ENCODE measurements at places on chromosomes 12 and 14.

DNA sequence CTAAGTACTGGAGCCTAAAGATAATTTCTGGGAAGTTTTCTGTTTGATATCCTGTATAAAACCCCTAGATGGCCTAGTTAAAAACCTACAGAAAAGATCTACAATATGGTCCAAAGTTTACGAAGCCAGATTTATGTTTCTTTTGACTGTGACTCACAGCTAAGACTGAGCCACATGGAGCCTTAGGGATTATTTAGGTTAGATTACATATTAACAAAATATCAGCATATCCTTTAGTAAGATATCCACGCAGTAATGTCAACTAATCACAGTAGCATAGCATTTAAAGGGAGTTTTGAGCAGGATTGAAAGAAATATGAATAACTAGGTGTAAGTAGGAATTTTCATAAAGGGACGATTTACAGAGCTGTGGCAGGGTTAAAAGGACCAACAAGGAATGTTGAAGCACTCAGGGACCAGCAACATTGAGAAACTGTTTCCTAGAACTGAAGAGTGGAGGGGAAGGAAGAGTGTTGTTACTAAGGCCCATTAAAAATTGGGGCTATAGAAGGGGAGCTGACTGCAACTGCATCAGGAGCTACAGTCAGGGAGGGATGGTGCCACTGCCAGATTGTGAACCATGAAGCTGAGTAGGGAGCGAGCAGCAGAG lies 155.5 kb downstream of the DACT1 start:
- no peak overlapping the region for H3K27ac ChIP-seq
- no peak for DNase-seq
- H3K4me1 ChIP-seq = no peaks in the 10 kb centered on the region
- no peaks in the 10 kb centered on the region for H3K36me3 ChIP-seq

DNA sequence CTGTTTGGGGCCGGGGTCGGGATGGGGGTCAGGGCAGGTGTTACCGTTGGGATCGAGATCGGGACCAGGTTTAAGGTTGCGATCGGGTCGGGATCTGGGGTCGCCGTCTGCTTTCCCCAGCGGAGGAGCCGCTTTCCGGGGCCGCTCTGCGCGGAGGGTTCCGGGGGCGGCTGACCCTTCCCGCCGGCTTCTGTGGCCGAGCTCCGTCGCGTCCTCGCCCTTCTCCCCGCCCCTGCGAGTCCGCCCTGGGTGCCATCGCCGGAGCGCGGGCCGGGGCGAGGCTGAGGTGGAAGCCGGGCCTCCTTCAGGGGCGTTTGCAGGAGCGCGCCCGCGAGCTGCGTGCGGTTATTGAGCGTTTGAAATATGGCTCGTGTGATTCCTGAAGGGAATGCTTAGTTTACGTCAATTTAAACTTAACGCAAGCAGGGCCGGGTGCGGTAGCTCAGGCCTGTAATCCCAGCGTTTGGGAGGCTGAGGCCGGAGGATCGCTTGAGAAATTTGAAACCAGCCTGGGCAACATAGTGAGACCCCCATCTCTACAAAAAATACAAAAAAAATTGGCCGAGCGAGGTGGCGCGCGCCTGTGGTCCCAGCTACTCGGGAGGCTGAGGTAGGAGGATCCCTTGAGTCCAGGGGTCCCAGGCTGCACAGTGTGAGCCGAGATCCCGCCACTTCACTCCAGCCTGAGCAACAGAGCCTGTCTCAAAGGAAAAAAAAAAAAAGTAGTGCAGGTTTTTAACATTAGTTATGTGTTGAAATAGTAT lies 620 bp downstream of the PGAM5 start:
- H3K27me3 ChIP-seq = no peaks in the 10 kb centered on the region
- DNase-seq = peak; percentile 79
- H3K4me3 ChIP-seq = peak overlapping the region; percentile 88
- H3K36me3 ChIP-seq = no peaks in the 10 kb centered on the region

GRCh38 chr14:100320157-100320856 lies 2.8 kb upstream of the SLC25A47 start:
- H3K36me3 ChIP-seq = no peaks in the 10 kb centered on the region
- no peak for DNase-seq
- no peaks in the 10 kb centered on the region for H3K4me1 ChIP-seq

DNA sequence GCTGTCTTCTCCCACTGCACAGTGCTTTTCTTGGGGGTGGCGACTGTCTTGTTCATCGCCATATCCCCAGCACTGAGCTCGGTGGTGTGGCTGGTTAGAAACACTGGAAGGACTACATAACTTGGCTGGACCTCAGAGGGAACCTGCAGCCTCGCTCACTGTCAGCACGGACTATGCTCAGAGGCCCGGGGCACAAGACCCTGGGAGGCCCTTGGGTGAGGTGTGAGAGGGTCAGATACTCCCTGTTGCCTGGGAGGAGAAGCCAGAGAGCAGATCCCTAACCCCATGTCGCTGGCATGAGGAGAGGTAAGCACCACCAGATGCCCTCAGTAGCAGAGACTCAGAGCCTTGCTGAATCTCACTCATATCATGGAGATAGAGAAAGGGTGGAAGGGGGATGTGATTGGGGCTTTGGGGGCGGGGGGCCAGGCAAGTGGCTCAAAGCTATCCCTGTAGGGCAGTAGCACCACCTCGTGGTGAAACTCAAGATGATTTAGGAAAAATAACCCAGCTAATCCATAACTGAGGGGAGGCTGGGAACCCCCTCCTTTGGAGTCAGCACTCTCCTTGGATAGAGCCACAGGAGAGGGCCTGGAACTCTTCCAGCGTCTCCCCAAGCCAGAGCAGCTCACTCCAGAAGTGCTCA lies 18.7 kb upstream of the HDAC7 start:
- no peak for DNase-seq
- no peaks in the 10 kb centered on the region for H3K36me3 ChIP-seq
- H3K4me3 ChIP-seq = no peak overlapping the region
- no peaks in the 10 kb centered on the region for H3K4me1 ChIP-seq
- no peak overlapping the region for H3K27ac ChIP-seq

DNA sequence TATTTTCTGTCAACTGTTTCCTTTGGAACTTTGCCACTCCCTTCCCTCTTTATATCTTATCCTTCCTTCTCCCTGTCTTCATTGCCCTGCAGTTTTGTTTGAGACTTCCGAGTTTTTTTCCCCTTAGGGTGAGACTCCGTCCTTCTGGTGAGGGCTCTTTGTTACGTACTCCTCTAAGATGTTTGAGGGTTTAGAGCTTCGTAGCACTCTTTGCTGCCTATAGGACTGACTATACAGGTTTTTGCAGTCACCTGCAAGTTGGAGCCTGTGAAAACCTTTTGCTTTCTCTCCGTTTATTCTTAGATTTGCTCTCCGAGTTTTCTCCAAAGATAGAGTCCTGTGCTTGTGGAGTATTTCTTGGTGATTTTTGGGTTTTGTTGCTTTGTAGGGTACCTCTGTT lies 41.7 kb upstream of the MYRFL start:
- H3K27me3 ChIP-seq = no peaks in the 10 kb centered on the region
- H3K4me3 ChIP-seq = no peak overlapping the region
- no peak overlapping the region for H3K27ac ChIP-seq
- H3K36me3 ChIP-seq = peaks cover 13% of the 10 kb centered on the region

DNA sequence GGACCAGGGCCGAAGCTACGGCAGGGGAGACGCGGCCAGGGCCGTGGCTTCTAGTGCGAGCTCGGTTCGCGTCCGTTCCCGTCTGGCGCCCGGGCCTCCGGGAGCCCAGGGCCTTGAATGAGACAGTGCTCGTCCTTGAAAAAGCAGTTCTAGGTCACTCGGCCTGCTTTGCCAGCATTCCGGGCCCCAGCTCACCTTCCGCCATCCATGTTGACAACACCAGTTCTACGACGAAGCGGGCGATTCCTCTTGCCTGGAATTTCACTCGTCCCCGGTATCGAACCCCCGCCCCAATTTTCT lies 4.5 kb downstream of the OR10AD1 start:
- peaks cover 3% of the 10 kb centered on the region for H3K4me1 ChIP-seq
- H3K36me3 ChIP-seq = no peaks in the 10 kb centered on the region
- DNase-seq = peak; percentile 82
- H3K27ac ChIP-seq = peak overlapping the region; percentile 98
- H3K4me3 ChIP-seq = peak overlapping the region; percentile 73

DNA sequence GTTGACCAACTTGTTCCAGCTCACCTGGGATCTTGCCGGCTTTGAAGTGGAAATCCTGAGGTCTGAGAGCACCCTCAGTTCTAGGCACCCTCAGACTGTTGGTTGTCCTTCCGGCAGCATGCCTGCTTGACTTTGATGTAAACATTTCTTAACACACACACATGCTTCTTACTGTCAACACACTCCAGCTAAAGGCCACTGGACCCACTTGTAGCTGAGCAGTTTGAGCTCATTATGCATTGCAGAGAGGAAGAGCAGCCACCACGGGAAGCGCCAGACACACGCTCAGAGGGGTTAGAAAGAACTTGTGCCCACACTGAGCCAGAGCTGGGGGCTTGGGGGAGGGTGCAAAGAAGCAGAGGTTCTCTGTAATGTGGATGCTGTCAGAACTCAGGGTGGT lies 55.8 kb downstream of the TNFAIP2 start:
- no peaks in the 10 kb centered on the region for H3K27me3 ChIP-seq
- H3K36me3 ChIP-seq = no peaks in the 10 kb centered on the region
- no peaks in the 10 kb centered on the region for H3K4me1 ChIP-seq
- no peak overlapping the region for H3K27ac ChIP-seq
- no peak for DNase-seq

DNA sequence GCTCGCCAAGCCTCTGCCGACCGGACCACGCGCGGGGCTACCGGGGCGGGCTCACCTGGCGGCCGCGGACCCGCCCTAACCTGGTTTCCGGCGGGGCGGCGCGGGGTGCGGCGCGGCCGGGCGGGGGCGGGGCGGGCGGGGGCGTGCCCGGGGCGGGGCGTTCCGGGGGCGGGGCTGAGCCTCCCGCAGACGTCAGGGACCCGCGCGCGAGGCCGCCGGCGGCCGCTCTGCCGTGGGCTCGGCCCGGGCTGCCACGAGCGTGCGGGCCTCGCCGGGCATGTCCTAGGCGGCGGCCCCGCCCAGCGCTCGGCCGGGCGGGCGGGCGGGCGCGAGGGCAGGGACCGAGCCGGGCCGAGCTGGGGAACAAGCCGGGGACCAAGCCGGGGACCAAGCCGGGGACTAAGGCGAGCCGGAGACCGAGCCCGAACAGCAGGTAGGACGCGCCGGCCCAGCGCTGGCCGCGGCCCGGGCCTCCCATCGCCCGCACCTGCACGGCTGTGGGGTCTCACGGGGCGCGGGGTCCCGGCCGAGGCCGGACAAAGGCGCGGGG lies at the start of gene CEP170B:
Gene CEP170B (plus strand): TSS at position 188 of the 550 bp plus-strand sequence. CDS start 3,183 bp downstream, outside the sequence.
- H3K4me1 ChIP-seq = peaks cover 4% of the 10 kb centered on the region
- H3K36me3 ChIP-seq = no peaks in the 10 kb centered on the region
- no peaks in the 10 kb centered on the region for H3K27me3 ChIP-seq
- H3K27ac ChIP-seq = no peak within 1 kb of the TSS
- H3K4me3 ChIP-seq = peak within 1 kb of the TSS; percentile 79
- DNase-seq = peak; percentile 53

DNA sequence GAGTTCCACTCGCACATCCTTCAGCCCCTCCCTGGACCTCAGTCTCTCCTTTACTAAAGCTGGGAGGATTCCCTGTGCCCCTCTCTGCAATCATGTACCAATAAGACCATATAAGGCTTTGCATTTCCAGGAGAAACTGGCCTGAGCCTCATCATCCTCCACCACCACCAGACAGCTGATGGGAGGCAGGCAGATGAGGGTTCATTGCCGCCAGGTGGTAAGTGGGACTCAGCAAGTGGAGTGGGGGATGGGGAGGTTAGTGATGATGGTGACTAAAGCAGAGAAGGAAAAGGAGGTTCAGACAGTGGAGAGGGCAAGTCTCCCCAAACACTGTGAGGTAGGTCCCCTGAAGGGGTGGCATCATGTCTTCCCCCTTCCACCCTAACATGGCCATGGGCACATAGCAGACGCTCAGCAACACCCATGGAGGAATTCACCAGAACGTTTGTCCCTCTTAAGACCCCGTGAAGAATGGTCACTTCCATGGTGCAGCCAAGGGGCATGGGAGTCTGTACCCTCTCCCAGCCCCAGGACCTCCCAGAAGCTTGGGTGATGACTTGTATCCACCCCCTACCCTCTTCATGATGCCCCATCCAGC lies 4.5 kb upstream of the TNFRSF1A start:
- H3K27me3 ChIP-seq = no peaks in the 10 kb centered on the region
- H3K4me3 ChIP-seq = no peak overlapping the region
- H3K27ac ChIP-seq = peak overlapping the region; percentile 53
- DNase-seq = no peak
- no peaks in the 10 kb centered on the region for H3K36me3 ChIP-seq
- H3K4me1 ChIP-seq = peaks cover 3% of the 10 kb centered on the region

DNA sequence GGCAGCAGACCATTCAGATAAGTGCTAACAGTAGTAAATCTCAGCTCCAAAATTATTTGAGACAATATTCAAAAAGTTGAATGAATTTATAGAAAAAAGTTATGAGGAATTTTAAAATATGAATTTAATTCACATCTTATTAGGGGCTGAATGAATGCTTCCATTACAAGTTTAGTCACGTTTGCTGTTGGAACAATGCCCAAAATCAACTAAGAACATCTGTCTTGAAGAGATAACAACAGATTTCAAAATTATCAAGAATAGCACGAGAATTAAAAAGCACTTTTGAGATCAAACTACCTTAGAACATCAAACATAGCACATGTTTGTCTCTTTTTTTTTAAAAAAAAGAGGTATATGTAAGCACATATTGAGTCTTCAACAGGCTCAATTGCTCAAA lies 115.4 kb upstream of the PPFIA2 start:
- H3K4me1 ChIP-seq = no peaks in the 10 kb centered on the region
- DNase-seq = no peak
- no peaks in the 10 kb centered on the region for H3K27me3 ChIP-seq
- H3K4me3 ChIP-seq = no peak overlapping the region
- H3K27ac ChIP-seq = no peak overlapping the region
- H3K36me3 ChIP-seq = no peaks in the 10 kb centered on the region

DNA sequence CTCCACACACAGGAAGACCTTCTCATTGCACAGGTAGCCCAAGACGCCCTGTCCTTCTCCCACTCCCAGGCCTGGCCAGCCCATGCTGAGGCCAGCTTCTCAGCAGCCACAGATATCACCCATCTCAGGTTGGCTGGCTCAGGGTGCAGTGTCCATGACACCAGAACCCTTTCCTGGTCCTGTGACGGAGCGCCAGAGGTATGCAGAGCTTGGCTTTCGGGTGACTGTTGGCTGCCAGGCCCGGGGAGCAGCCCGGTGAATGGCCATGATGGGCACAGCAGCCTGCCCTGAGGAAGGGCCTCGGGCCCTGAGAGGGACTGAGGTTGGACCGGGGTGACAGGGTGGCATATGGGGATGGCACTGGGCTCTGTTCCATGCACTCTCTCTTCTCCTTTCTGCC lies 173.4 kb downstream of the TSPAN9 start:
- no peak overlapping the region for H3K4me3 ChIP-seq
- no peaks in the 10 kb centered on the region for H3K36me3 ChIP-seq
- H3K27me3 ChIP-seq = no peaks in the 10 kb centered on the region
- H3K4me1 ChIP-seq = no peaks in the 10 kb centered on the region

DNA sequence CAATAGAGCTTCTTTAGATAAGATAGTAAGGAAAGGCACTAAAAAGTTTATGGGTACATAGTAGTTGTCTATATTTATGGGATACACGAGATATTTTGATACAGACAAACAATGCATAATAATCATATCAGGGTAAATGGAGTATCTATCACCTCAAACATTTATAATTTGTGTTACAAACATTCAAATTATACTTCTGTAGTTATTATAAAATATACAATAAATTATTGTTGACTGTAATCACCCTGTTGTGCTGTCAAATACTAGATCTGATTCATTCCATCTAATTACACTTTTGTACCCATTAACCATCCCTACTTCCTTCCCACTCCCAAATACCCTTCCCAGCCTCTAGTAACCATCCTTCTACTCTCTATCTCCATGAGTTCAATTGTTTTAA lies 179.7 kb downstream of the FOXG1 start:
- no peak for DNase-seq
- no peaks in the 10 kb centered on the region for H3K27me3 ChIP-seq
- H3K27ac ChIP-seq = no peak overlapping the region
- no peak overlapping the region for H3K4me3 ChIP-seq
- no peaks in the 10 kb centered on the region for H3K36me3 ChIP-seq

GRCh38 chr12:50271724-50272247 lies 11.5 kb downstream of the LIMA1 start:
- H3K4me3 ChIP-seq = no peak overlapping the region
- H3K27me3 ChIP-seq = no peaks in the 10 kb centered on the region
- no peak overlapping the region for H3K27ac ChIP-seq
- H3K4me1 ChIP-seq = no peaks in the 10 kb centered on the region
